ENCODE measurements at places on chromosomes 16 and 17.

DNA sequence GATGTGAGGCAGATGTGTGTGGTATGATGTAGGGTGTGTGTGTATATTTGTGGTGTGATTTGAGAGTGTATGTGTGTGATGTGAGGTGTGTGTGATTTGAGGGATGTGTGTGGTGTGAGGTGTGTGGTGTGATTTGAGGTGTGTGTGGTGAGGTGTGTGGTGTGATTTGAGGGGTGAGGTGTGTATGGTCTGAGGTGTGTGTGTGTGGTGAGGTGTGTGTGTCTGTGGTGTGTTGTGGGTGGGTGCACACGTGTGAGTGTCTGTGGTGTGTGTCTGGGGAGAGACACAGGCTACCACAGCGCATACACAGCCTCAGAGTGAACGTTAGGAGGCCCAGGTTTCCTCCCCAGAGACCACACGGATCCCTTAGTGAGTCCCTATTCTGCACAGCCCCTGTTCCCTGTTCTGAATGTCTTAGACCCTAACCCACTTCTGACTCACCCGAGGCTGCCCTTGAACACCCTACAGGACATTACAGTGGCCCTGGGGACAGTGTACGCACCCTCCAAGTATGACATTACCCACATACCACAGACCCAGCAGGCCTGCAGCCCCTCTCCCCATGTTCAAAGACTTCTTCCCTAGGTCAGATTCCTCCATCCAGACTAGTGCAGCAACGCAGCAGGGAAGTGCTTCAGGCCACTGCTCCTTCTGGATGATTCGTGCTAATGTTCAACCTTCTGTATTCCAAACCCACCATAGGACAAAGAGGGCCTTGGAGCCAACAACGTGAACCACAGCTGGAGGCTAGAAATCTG lies 3.5 kb upstream of the RAB37 start:
- no peak for DNase-seq

DNA sequence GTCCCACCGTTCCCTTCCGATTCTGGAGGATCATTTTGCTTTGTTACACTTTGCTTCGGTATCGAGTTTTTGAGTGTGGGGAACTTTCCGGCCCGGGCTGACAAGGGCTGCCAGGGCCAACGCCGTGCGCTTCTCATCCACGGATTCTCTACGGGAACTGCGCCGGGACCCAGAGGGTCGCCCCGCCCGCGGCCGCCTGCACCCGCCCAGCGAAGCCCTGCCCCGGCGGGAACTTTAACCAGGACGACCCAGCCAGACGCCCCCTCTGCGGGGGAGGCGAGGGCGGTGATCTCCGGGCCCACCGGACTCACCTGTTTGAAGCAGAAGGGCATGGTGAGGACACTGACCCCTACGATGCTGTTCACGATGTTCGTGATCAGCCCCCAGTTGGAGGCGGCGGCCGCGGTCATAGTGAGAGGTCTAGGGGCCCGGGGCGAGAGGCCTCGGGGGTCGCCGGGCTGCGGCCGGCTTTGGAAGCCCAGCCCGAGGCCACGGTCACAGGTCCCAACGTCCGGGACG lies 536 bp downstream of the SLC38A10 start:
- DNase-seq: no peak

GRCh38 chr17:82887255-82888164 lies 47.7 kb upstream of the ZNF750 start:
- no peak for DNase-seq

DNA sequence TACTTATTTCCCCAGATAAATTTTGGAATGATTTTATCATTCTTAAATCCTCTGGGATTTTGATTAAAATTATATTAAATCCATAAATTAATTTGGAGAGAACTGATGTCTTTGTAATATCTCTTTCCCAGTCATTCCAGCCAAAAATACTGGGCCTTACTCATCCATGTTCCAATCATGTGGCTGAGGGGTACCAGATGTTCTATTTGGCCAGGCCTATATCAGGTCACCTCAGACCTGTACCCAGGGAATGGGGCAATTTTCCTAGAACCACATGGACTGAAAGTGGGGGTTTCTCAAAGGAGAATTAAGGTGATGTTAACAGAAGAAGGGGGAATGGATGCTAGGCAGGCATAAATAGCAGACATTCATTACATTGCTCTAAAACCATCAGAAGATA lies 7.5 kb downstream of the SNTB2 start:
- DNase-seq: no peak

DNA sequence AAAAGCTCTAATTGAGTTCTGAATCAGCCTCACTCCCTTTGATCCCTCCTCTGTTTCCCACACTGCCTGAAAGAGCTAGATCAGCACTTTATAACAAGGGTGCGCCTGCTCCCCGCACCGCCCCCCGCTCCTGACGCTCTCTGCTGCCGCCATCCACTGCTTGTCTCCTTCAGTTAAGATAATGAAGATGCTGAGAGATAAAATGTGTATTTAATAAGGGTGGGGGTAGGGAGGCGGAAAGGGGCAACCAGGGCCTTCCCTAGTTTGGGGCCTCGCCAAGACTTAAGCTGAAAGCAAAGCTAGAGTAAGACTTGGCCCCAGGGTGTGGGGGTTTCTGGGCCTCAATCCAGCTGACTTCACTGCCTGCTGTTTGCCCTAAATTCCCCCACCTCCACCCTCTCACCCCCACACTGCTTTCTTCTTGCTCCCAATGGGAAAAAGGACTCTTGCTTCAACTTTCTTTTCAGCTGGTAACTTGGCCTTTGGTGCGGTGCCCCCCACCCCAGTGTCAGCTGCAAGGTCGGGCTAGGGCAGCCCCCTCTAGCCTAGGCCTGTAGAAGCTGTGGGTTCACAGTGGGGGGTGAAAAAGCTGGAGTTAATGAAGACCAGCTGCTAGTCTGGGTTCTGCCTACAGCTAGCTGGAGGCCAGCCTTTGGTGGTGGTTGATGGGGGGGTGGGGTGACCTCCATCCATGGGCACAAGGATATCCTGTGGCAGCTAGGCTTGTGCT lies 1.8 kb upstream of the RARA start:
- DNase-seq: no peak

DNA sequence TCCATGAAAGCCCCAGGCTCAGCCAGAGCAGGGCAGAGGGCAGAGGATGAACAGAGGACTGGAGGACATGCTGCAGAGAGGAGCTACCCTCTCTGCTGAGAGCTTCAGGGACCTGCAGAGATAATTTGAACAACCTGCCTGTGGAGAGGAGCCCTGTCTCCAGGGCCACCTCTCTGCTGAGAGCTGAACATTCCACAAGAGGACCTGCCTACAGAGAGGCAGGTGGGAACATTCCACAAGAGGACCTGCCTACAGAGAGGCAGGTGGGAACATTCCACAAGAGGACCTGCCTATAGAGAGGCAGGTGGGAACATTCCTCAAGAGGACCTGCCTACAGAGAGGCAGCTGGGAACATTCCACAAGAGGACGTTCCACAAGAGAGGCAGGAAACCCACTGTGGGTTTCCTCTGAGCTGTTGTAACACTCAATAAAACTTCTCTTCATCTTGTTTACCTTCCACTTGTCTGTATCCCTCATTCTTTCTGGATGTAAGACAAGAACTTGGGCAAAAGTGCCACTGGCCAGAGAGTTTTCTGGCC lies 551.9 kb upstream of the CA10 start:
- no peak for DNase-seq

DNA sequence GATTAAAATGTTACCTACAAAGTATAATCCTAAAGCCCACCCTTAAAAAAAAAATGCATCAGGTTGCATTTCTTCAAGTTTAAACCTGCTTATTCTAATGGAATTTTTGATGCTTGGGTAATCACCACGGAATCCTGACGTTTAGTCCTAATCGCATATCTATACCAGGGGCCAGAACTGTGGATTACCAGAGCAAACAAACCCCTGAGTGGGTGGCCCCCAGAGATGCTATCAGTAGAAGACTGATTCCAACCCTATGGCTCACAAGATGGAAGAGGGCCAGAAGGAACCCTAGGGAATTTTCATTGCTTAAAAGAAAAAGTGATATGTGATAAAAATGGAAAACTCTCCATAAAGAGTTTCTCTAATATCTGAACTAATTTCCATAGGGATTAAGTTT lies 152.2 kb upstream of the NOG start:
- no peak for DNase-seq

DNA sequence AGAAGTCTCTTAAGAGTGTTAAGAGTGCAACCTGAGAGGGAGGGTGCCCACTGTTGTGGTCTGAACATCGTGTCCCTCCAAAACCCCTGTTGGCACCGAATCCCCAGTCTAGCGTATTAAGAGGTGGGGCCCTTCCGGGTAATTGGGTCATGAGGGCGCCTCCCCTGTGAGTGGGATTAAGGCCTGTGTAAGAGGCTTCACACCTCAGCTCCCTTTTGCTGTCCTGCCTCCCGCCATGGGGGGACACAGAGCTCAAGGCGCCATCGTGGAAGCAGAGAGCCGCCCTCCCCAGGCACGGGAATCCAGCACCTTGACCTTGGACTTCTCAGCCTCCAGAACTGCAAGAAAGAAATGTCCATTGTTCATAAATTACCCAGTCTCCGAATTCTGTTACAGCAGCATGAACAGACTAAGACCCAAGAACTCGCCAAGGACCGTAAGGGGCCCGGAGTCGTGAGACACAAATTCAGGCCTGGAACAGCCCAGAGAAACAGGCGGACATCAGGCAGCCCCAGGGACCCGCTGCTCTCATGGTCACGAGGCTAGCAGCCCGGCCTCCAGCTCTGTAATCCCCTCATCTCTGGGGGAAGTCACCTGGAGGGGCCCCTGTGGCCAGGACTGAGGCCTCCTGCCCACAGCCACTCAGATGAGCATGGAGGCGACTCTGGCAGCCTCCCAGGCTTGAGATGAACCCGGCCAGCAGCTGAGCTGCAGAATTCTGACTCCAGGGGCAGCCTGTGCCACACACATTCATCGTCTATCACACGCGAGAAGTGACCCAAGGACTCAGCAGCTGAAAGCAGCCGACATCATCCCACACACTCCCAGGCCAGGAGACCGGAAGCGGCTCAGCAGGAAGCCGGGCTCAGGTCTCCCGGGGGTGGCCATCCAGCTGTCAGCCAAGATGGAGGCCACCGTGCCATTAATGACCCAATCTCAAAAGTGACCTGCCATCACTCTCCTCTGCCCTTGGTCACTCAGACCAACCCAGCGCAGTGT lies 12.8 kb upstream of the CHMP6 start:
- no peak for DNase-seq

DNA sequence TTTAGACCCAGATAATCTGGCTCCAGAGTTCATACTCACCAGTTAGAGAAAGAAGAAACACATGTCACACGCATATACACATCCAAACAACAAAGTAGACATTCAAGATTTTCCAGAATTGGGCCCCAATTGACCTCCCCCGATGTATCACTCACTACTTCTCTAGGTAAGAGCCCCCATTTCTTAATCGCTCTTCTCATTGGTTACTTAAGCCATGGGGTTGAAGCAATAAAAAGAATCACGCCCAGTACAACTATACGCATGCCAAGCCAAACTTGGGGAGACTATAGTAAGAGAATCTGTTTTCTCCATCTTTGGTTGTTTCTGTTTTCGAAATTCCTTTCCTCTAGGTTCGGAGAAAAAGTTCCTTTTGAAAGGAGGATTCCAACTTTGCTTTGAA lies 565 bp downstream of the DDX52 start:
- DNase-seq: no peak

DNA sequence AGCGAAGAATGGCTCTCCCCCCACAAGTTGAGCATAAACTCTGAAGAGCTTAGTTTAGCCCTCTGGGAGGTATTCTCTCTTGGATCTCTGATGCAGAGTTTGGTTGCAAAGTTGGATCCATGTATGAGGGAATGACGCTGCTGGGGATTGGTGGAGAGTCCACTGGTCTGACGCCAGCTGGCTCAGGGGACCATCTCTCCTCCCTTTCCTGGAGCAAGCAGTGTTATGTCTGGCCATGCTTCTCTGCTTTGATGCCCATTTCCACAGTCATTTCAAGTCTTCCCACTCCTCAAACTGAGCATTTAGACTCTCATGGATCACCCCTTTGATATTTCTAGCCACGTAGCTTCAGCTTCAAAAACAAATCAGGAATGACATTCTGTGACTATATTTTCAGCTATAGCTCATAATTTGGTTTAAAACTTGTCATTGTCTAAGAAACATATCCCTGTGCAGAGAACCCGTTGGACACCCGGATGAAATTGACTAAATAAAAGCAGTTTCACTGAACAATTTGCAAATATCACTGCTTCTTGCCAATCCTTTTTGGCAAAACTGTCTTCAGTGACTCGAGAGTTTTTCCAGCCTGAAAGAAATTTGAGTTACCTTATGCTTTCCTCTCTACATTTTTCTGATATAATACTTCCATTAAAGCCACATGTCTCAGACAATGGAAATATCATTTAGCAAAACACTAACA lies 193.4 kb upstream of the CDH11 start:
- no peak for DNase-seq

- DNase-seq: no peak
These were observed 30.7 kb downstream of the CD300LF start for GRCh38 chr17:74682028-74682427.
